ENCODE measurements at places on chromosomes 6 and 20.

DNA sequence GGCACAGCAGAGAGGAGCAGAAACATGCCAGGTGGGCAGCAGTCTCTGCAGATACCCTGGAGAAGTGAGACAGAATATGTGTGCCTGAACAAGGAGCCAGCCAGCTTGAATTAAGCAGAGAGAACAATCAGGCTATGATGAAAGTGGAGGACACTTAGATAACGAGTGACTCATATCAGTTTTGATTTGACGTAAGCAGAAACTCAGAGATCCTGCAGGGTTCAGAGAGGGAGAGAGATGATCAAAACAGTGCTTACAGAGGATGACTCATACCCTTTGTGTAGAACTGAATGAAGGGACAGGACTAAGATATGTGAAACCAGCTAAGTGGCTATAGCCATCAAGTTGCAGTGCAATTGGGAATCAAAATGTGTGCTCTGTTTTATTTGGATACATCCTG lies 300.7 kb downstream of the TENT5A start:
- DNase-seq, result no peak

GRCh38 chr6:91447530-91448254 lies 860.8 kb upstream of the MAP3K7 start:
- no peak for DNase-seq

- no peak for DNase-seq
Measured at GRCh38 chr6:113110211-113110610, 746.9 kb upstream of the MARCKS start.

GRCh38 chr20:52572687-52573086 lies 381.1 kb upstream of the ZFP64 start:
- DNase-seq, result no peak

Data from stimulated activated CD4-positive, alpha-beta T cell treated with anti-CD3 and anti-CD28 coated beads, Interleukin-15, amount 100 ng/mL, for 48 hours (primary cell).